ENCODE measurements at places on chromosomes 11 and 22.

- peak; percentile 92 for DNase-seq
Measured at GRCh38 chr11:73376803-73377629, 817 bp downstream of the RELT start.

GRCh38 chr11:98732947-98733346 is 287.8 kb upstream of the CNTN5 start:
- no peak for DNase-seq

DNA sequence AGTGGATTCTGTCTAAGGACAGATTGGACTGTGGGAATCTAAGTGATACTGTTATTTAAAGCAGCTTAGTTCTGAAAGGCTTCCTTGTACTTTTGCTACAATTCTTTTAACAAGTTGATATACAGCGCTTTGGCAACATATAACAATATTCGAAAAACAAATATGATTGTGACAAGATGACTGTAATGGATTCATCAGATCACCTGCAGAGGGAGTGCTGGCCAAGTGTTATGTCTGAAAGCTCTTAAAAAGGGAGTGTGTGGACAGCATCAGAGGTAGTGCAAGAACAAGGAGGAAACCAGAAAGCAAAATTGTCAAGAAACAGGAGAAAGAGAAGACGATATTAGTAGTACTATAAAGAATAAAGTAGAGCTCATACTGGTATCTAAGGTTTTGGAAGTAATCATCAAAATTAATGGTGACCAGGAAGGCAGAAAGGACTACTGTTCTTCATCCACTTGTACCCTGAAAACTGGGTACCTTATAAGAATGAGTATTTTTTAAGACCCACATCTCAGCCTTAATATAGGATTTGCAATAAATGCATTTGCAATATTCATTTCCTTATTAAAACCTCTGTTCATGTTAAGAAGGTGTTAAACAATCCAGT is 1112.0 kb upstream of the CCDC90B start:
- peak; percentile 26 for DNase-seq

GRCh38 chr22:31497148-31497938 is 1.0 kb downstream of the SFI1 start:
- no peak for DNase-seq

- no peak for DNase-seq
Measured at GRCh38 chr22:31106731-31107177, 614 bp downstream of the SELENOM start.

DNA sequence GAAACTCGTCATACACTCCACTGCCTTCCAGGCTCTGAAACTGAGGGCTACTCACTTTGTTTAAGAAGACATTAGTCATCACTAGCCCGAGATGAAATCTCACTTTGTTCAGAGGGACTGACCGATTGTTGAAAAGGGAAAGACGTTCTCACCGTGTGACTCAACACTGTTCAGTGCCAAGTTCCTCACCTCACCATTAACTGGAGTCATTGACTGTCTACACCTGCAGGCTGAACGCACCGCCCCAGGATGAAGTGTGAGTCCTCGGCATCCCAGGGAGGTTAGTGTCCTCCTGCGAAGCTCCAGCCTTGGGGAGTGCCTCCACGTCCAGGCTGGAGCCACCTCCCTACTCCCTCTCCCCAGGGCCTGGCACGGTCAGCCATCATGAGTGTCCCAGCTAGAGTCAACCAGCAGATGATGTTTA is 30.4 kb downstream of the FADD start:
- DNase-seq: peak; percentile 37

DNA sequence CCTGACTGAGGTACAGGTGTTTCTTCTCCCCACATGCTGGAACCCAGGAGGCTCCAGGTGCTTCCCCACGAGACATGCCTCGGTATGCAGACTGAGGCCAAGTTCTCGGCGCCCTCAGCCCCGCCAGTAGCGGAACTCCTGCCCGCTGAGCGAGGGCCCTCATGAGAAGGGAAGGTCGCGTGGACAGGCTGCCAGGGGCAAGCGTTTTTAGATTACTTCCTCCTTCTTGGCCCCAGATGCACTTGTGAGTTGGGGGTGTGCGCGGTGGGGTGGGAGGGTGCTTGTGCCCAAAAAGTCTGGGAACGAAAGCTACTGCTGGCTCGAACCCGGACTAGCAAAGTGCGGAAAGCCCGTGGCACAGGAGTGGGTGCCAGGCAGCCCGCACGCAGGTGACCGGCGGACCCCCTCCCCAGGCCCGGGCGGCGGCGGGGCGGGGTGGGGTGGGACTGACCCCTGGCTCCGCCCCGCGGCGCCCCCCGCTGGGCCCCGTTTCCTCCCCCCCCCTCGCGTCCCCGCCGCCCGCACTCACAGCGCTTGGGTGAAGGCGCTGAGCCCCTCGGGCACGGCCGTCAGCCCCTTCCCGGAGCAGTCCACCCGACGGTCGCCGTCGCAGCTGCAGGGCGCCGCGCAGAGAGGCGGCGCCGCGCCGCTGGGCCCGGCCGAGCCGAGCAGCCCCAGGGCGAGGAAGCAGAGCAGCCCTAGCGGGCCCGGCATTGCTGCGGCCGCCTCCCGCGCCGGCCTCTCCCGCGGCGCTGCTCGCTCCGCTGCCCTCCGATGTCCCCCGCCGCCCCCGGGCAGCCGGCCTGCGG is 797 bp downstream of the LGR4 start:
- peak; percentile 79 for DNase-seq

Measured in NB4 (cell line).